ENCODE measurements at places on chromosomes 16 and 17. TPM values are rescaled to one million over a fixed set of nuclear protein-coding genes. Genes with fewer than 3 reads are reported as not detected.

Gene ST3GAL2
- 39.0 TPM for total RNA-seq

Gene IL34
- total RNA-seq: 6.1 TPM

Gene PTX4
- total RNA-seq: 0.29 TPM

Gene ZNF207
- total RNA-seq: 196 TPM

Gene HEATR9
- not detected for total RNA-seq

Gene P2RX5
- 2.0 TPM for total RNA-seq

Gene SEZ6L2
- 17.7 TPM for total RNA-seq

Gene FOXL1
- total RNA-seq: 1.1 TPM

Gene PHF23
- 46.1 TPM for total RNA-seq

Gene TNRC6C
- 8.9 TPM for total RNA-seq

Gene PNMT
- total RNA-seq: not detected

Gene TEKT3
- total RNA-seq: not detected

Gene TEX14
- total RNA-seq: not detected

Gene MPO
- total RNA-seq: not detected

Gene TSPAN10
- 12.0 TPM for total RNA-seq

Gene PSMD3
- total RNA-seq: 112 TPM

Gene RNU2-1
- not detected for total RNA-seq

Gene RND2
- total RNA-seq: 0.88 TPM

Gene PMP22
- total RNA-seq: 17.8 TPM

Gene TNP2
- not detected for total RNA-seq

Gene CALB2
- 14.4 TPM for total RNA-seq

Gene ABAT
- total RNA-seq: 1.3 TPM

Gene ATAD5
- total RNA-seq: 0.88 TPM

Gene KLHL10
- not detected for total RNA-seq

Gene MT1M
- total RNA-seq: 0.88 TPM

Gene TM4SF5
- not detected for total RNA-seq

Gene TIMP2
- total RNA-seq: 131 TPM

Gene GINS3
- 0.66 TPM for total RNA-seq

Gene CDH1
- total RNA-seq: 0.22 TPM

Gene PLXDC1
- total RNA-seq: 0.22 TPM

Gene SLC22A31
- total RNA-seq: 0.57 TPM

Gene MT1A
- not detected for total RNA-seq

Gene CCL3
- total RNA-seq: not detected

Gene SPN
- total RNA-seq: not detected

Gene NHLRC4
- total RNA-seq: 2.6 TPM

Gene CD300C
- total RNA-seq: not detected

Gene CA5A
- not detected for total RNA-seq

Gene NXPH3
- total RNA-seq: 0.22 TPM

Gene NLK
- 31.5 TPM for total RNA-seq

Gene RDM1
- not detected for total RNA-seq

Gene BAHCC1
- 8.0 TPM for total RNA-seq

Gene AHSP
- not detected for total RNA-seq

Gene TBC1D3
- total RNA-seq: not detected

Gene SCIMP
- total RNA-seq: not detected

Gene ERI2
- total RNA-seq: 10.9 TPM

Gene EEF2KMT
- total RNA-seq: 7.9 TPM

Gene CD300H
- total RNA-seq: not detected

Gene TNRC6A
- total RNA-seq: 45.5 TPM

Gene FBXW10
- total RNA-seq: under 0.01 TPM

Gene ACBD4
- total RNA-seq: 7.4 TPM

Gene ASGR1
- total RNA-seq: 1.5 TPM

Gene SLC6A2
- total RNA-seq: 0.43 TPM

Gene SLFN14
- not detected for total RNA-seq

Gene WSCD1
- total RNA-seq: 0.14 TPM
